Left colon (tissue), 2 donors: ENCODE measurements at places on chromosomes 2 and 18.
A peak's percentile ranks its signal among the peaks of the same experiment; 100 is the strongest.

GRCh38 chr18:56869189-56869777 lies 218.1 kb downstream of the WDR7 start:
- peak; percentile 6 for DNase-seq

- no peak for DNase-seq
Observed at GRCh38 chr18:35564795-35565453, 16.6 kb upstream of the GALNT1 start.

GRCh38 chr2:207617011-207617671 lies 8.1 kb downstream of the METTL21A start:
- no peak for DNase-seq

GRCh38 chr18:39841482-39842365 lies 2113.3 kb upstream of the PIK3C3 start:
- peak; percentile 33 for DNase-seq

DNA sequence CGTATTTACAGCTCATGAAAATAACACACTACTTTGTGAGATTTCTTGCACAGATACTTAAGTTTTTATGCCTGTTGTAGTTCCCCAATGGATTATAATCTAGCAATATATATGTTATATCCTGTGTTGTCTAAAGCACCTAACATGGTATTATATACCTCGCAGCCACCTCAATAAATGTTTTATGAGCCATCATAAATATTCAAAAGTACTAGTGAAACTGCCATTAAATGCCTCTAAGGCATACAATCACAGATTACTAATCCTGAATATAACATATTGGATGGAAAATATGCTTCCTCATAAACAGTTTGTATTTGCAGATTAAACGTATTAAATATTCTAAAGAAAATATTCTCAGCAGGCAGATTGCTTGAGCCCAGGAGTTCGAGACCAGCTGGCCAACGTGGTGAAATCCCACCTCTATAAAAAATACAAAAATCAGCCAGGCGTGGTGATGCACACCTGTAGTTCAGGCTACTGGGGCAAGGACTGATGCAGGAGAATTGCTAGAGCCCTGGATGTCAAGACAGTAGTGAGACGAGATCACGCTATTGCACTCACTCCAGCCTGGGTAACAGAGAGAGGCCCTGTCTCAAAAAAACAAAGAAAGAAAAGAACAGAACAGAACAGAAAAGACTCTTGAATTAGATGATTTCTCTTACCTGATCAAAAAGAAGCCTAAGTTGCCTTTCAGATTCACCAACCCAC lies 64.1 kb downstream of the ATAD2B start:
- DNase-seq: no peak
